ENCODE measurements at places on chromosomes 7 and 10. TPM values are rescaled to one million over a fixed set of nuclear protein-coding genes. Genes with fewer than 3 reads are reported as not detected.

The SORCS1 gene
- 1.2 TPM for polyA plus RNA-seq

The PARD3 gene
- 31.8 TPM for polyA plus RNA-seq

The TRIP6 gene
- polyA plus RNA-seq, result 17.3 TPM

The TMEM225B gene
- polyA plus RNA-seq, result 1.7 TPM

The C7orf33 gene
- polyA plus RNA-seq, result not detected

The COBL gene
- 0.87 TPM for polyA plus RNA-seq

The PHKG1 gene
- polyA plus RNA-seq, result 0.97 TPM

The GLUD1 gene
- 164 TPM for polyA plus RNA-seq

The CLDN12 gene
- 27.3 TPM for polyA plus RNA-seq

The PCGF6 gene
- polyA plus RNA-seq, result 8.9 TPM

The FXYD4 gene
- not detected for polyA plus RNA-seq

The ZPBP gene
- 0.30 TPM for polyA plus RNA-seq

The ALOX5 gene
- 4.8 TPM for polyA plus RNA-seq

The TAS2R3 gene
- polyA plus RNA-seq, result 0.17 TPM

The RFC2 gene
- 20.3 TPM for polyA plus RNA-seq

The GALNT17 gene
- polyA plus RNA-seq, result 13.4 TPM

The CALML3 gene
- 0.02 TPM for polyA plus RNA-seq

The MSMB gene
- polyA plus RNA-seq, result not detected

The PNLIPRP1 gene
- polyA plus RNA-seq, result not detected
